ENCODE measurements at places on chromosomes 6 and 20. TPM values are rescaled to one million over a fixed set of nuclear protein-coding genes. Genes with fewer than 3 reads are reported as not detected.

The GMEB2 gene
- total RNA-seq, result 14.2 TPM

The GSTA1 gene
- not detected for total RNA-seq

The NDUFAF4 gene
- 84.9 TPM for total RNA-seq

DNA sequence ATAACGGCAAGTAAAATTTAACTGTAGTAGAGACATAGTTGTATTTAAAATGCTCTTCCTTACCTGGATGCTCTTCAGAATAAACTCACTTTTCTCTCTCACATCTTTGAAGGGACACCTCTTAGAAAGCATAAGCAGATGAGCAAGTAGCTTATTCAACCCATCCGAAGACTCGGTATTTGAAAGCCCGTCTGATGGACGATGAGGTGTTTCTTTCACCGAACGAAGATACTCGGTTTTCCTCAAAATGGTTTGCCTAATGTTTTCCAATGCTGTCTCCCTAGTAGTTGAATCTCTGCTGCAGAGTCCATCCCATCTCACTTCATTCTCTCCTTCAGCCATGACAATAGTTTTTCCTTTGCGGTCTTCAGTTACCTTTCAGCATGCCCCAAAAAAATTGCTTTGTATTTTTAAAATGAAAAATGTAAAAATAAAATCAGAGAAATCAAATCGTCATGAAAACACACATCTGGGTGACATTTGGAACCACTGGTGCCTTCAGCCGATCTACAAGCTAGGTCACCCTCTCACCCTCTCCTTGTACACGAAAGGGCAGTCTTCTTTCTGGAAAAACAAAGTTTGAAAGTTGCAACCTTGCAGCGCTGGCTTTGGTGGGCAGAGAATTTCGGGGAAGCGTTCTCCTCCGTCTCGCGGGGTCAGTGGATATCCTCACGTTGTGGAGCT lies 772 bp downstream of the SESN1 start:
- H3K4me3 ChIP-seq, result peak overlapping the region; percentile 78
- 0 out of 2 replicates have a peak, but pooled peaks cover 2% of the 10 kb centered on the region for H3K4me1 ChIP-seq
- no peak overlapping the region for H3K27ac ChIP-seq
- no peaks in the 10 kb centered on the region for H3K27me3 ChIP-seq
- H3K36me3 ChIP-seq, result no peaks in the 10 kb centered on the region

DNA sequence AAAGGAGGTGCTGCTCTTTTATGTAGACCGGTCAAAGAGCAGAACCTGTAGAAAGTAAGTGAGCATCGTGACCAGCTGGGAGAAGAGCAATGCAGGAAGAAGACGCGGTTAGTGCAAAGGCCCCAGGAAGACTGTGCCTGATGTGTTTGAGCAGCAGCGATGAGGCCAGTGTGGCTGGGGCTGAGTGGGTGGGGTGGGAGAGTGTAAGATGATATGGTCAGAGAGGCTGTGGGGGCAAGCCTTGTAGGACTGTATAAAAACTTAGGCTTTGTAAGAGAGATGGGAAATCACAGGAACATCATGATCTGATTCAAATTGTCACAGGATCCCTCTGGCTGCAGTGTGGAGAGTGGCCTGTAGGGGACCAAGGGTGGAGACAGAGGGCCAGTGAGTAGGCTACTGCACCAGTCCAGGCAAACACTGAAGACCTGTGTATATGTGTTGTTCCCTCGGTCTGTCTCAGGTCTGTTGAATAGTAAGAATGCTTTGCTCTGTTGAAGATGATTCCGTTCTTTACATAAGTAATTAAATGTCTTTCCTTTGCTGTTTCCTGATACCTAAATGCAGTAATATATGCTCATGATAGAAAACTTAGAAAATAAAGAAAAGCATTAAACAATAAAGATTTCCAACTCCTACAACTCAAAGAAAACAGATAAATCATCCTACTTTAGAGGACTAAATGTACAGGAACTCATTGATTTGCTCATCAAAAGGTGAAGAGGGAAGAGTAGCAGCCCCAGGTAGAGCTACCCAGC lies 23.6 kb upstream of the WFDC2 start:
- H3K4me3 ChIP-seq, result no peak overlapping the region
- no peaks in the 10 kb centered on the region for H3K27me3 ChIP-seq
- H3K4me1 ChIP-seq, result no peaks in the 10 kb centered on the region

DNA sequence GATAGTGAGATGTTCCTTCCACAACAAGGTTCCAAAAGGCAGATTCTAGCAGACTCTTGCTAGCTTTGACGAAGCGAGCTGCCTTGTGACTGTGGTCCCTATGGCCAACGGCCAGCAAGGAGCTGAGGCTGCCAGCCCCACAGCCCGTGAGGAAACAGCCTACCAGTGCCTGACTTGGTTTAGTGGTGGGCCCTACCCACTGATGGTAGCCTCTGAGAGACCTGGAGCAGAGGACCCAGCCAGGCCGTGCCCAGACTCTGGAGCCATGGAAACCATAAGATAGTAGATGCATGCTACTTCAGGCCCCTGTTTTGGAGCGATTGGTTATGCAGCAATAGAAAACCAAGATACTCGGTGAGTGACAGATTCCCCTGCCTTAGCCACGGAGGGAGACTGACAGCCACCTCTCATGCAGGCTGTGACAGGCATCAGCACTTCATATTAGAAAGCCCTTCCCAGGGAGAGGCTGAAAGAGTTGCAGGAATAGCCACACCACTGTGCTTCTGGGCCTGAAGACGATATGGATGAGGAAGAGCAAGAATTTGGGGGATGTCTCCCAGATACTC lies 19.2 kb downstream of the PSMG4 start:
- no peak overlapping the region for H3K27ac ChIP-seq
- H3K4me3 ChIP-seq, result no peak overlapping the region
- no peak for DNase-seq

DNA sequence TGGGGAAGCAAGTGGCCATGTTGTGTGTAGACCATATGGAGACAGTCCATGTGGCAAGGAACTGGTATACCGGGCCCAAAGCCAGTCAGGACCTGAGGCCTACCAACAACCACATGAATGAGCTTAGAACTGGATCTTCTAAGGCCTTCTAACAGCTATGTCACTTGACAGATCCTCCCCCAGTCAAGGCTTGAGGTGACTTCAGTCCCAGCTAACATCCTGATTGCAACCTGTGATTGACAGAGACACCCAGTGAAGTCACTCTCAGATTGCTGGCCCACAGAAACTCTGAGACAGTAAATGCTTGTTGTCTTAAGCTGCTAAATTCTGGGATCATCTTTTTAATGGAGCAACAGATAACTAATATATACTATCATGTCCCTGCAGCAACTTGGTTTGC lies 32.9 kb downstream of the AHI1 start:
- H3K27ac ChIP-seq, result no peak overlapping the region
- H3K4me1 ChIP-seq, result no peaks in the 10 kb centered on the region

DNA sequence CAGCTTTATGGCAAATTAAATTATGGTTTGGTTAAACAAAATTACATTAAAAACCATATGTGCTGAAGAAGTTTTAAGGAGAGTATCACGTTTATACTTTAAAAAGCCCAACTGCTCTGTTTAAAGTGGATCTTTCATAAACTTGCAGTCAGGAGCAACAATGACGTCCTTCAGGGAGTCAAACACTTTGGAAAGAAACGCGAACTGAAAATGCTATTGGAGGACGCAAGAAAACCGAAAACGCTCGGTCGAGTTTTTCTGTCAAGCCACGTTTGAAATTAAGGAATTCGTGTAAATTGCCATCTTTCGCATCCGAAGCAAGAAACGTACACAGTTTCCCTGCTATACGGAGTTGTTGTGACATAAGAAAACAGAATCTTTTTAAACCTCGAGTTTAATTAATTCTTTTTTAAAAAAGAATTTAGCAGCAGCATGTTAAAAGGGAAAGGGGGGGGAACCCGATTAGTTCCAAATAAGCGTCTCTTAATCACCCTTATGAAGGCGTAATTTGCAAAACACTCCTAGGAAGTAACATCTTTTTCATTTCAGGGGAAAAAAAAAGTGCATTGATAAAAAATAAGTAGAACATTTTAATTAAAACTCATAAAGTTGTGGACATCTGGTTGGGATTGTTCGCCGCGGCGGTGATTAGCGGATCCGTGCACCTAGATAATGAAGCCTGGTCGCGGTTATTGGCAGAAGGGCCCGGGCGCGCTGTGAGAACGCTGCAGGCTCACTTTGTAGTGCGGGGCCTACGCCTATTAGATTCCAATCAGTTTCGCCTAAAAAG lies 295.4 kb downstream of the TFAP2C start:
- no peak for DNase-seq
- H3K27ac ChIP-seq, result no peak overlapping the region
- H3K4me1 ChIP-seq, result peaks cover 23% of the 10 kb centered on the region
- H3K4me3 ChIP-seq, result peak overlapping the region; percentile 27
- H3K36me3 ChIP-seq, result no peaks in the 10 kb centered on the region

DNA sequence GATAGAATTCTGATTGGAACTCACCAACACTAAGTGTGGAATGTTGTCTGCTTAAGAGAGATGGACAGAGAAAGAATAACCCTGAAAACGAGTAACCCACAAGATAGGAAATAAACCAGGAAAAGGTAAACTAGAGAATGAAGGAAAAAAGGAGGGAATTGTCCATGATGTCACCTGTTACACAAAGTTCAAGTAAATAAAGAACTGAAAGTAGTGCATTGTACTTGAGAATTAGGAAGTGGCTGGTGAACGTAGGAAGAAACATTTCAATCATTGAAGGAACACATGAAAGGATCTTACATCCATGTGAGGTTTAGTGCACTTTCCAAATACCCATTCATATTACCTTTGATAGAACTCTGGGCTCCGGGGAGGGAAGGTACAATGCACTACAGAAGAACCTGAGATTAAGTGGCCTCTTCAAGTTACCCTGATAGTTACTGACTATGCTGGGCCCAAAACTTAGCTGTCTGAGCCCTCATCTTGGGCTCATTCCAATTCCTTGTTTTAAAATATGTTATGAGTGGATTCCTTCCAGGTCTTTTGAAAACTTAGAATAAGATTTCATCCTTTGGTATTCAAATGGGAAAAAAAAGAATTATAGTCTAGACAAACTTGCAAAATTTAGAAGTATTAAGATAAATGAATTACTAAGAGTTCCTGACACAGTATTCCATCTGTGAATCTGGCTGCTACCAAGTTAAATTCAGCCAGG lies 1.1 kb upstream of the STX7 start:
- no peak overlapping the region for H3K27ac ChIP-seq
- H3K4me1 ChIP-seq, result no peaks in the 10 kb centered on the region
- H3K4me3 ChIP-seq, result no peak overlapping the region
- no peaks in the 10 kb centered on the region for H3K36me3 ChIP-seq
- no peak for DNase-seq

Data from H1 (cell line).